ENCODE measurements at places on chromosomes 6 and 20. TPM values are rescaled to one million over a fixed set of nuclear protein-coding genes. Genes with fewer than 3 reads are reported as not detected.

GRCh38 chr6:30184417-30185031 lies 21.2 kb downstream of the TRIM15 start:
- no peak for DNase-seq

PEX3 gene
- total RNA-seq, result 21.0 TPM

GRCh38 chr6:44779130-44779826 lies 391.8 kb downstream of the CDC5L start:
- no peak for DNase-seq

DNA sequence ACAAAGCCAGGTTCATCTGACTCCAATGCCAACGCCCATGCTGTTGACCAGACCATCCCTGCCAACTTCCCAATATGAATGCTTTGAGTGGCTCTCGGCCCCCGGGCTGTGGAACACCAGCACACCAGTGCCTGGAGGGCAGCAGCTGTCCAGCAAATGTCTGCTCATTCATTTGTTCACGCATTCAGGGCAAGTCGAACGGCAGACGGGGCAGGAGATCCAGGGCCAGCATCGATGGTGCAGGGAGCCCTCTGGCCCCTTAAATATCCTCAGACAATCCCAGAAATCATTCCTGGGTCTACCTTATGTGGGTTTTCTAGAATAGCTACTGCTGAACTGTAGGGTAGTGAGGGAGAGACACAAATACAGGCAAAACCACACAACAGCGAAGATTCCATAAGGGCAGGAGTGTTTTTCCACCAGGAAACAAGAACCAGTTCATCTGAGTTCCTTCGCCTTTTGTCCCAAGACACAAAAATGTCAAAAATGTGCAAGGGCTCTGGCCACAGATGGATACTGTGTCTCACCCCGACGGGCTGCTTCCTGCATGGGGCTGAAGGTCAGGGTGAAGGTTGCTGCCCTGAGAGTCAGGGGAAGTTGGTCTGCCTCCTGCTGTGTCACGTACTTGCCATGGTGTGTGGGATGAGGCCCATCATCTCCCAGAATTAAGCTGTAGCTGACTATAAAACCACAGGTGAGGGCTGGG lies 15.5 kb downstream of the RIPOR3 start:
- DNase-seq, result no peak

SLC16A10 gene
- total RNA-seq, result 4.5 TPM

GRCh38 chr20:19971116-19971515 lies 46.0 kb upstream of the NAA20 start:
- no peak for DNase-seq

BPIFA1 gene
- total RNA-seq, result not detected

All from left ventricle myocardium inferior (tissue), 1 donor.